OCI-LY7 (cell line): ENCODE measurements at places on chromosomes 11 and 22.

DNA sequence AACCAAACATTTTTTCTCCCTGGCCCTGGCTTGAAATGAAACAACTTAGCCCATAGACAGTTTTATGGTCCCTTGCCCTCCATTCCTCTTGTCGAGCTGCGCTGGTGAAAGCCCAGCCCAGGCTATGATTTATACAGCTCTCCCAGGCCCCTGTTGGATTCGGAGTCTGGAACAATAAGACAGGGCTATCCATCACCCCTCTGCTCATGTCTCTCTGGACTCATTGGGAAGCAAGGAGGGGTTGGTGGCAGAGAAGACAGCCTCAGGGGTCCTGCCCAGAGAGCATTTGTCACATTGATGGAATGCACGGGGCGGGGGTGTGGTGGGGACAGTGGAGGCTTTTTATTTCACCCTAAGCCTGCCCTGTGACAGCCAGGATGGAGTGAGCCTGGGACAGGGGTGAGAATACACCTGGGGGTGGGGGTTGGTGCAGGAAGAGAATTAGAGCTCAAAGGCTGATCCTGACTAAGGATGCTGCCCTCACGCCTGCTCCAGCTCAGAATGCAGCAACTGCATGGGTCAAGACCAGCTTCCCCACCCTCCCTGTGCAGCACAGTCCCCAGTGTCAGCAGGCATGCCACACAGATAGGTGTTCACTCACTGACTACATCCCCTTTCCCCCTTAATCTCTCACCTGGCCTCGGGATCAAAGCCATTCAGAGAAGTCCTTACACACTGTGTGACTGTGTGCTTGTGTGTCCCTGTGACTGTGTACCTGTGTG, 10.0 kb upstream of the PKNOX2 start:
- no peak for DNase-seq

GRCh38 chr22:33766091-33766490, 154.2 kb downstream of the LARGE1 start:
- no peak for DNase-seq

- DNase-seq: no peak
These were observed 9.1 kb downstream of the SLC3A2 start for GRCh38 chr11:62889484-62890437.

DNA sequence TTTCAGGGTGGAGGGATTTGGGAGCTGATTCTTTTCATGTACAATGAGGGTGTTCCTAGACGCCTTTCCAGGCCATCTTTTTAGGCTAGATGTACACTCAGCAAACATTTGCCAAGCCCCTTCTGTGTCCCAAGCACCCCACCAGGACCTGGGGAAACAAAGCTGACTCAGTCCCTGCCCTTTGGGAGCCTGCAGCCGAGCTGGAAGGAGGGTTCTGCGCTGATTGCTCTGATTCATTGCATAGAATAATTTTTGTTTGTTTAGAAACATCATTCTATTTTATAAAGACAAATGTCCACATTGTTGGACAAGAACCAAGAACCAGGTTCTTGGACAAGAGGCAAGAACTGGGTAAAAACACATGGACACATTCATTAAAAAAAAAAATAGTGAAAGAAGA, 16.7 kb downstream of the TP53AIP1 start:
- no peak for DNase-seq

- DNase-seq: no peak
These were observed 2.0 kb downstream of the CD248 start for GRCh38 chr11:66314561-66315497.

GRCh38 chr22:46659791-46660186, 39.6 kb downstream of the GRAMD4 start:
- DNase-seq: no peak

DNA sequence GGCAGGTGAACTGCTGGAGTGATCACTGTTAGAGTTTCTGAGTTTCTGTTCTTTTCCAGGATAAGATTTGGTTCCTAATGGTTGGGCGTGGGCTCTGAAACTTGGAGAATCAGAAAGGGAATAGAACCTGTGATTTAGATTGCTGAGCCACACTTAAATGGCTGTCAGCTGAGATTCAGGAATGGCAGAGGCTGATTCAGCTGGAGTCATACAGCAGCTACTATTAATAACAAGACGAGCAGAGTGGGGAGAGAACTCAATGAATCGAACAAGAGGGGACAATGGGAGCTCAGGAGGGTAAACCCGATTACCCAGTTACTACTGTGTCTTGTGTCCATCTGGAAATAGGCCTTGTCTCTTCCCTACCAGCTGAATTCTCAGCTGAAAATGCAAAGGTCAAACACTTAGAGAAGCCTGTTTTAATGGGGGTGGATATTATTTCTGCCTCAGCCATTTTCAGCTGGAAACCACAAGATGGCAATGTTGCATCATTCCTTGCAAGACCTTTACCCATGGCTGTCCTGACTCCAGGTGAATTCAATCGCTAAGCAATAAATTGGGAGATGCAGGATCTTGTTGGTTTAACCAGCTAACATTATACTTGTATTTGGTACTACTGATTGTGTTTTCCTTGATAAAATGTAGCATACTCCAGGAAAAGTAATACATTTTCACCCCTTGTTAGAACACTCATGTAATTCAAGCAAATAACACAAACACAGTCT, 104.5 kb upstream of the RAG2 start:
- peak; percentile 46 for DNase-seq

GRCh38 chr11:125797641-125798040, 9.7 kb downstream of the PATE3 start:
- DNase-seq: no peak

DNA sequence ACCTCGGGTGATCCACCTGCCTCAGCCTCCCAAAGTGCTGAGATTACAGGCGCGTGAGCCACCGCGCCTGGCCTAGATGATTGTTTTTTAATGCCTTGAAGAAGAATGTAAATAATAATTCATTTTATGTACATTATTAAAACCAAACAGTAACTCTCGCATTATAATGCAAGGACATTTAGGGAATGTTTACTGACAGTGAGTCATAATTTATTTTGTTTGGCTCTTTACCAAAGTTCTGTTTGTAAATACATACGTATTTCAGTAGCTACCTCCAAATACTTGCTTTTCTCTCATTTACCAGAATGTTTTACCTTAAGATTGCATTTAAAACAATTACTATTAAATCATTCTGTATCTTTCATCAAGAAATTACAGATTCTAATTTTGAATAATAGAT, 3.0 kb downstream of the RAB39A start:
- DNase-seq: no peak

GRCh38 chr11:118614511-118614910, 7.1 kb downstream of the PHLDB1 start:
- DNase-seq: no peak

GRCh38 chr22:25659413-25659812, 82.6 kb upstream of the MYO18B start:
- no peak for DNase-seq
